Occipital lobe (tissue), 3 donors: ENCODE measurements at places on chromosomes 7 and 10.

DNA sequence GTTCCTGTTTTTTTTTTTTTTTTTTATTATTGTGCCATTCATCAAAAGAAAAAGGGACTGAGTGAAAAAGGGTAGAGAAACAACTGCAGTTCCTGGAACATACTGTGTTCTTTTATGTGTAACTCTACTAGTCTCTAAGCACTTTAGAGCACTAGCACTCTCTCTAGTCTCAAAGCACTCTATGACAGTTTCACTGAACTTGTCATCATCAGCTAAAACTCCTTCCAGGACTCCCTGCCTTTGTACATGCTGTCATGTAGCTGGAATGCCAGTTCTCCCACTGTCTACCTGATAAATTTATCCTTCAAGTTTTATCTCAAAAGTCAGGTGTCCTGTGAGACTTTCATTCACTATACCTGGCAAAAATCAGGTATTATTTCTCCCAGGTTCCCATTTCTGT, 146.1 kb downstream of the RNF133 start:
- DNase-seq: no peak

DNA sequence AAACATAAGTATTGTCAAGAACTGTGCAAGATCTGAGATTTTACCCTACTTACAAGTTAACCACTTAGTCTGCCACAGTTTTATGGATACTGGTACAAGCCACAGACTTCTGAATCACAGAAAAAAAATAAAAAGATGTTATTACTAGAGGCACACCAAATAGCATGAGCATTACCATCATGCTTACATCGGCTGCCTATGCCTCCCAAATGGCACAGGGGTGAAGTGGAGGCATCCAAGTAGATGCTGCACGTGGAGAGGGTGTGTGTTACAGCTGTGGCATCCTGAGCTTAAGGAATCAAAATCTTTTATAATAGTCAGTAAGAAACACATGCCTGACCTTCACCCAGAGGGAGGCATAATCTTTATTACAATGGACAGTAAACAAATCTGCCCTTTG, 207.8 kb downstream of the TFEC start:
- no peak for DNase-seq

DNA sequence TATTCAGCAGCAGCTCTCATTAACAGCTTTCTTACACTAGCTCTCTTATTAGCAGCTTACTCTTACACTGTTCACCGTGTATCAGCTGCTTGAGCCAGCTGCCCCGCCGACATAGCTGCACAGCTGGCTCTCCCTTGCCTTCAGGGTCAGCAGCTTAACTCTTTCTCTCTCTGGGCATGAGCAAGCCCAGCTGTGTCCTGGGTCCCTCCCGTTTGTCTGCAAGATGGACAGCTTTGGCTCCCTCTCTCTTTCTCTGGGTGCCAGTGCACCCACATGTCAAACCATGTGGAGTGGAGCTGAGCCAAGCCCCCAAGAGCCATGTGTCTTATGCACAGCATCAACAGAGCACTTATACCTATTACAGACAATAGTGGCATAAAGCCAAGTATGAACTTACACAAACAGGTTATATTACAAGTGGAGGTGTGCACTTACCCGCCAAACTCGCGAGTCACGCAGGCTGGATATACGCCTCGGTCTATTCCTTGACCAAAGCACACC, 35.7 kb upstream of the MTPAP start:
- no peak for DNase-seq

DNA sequence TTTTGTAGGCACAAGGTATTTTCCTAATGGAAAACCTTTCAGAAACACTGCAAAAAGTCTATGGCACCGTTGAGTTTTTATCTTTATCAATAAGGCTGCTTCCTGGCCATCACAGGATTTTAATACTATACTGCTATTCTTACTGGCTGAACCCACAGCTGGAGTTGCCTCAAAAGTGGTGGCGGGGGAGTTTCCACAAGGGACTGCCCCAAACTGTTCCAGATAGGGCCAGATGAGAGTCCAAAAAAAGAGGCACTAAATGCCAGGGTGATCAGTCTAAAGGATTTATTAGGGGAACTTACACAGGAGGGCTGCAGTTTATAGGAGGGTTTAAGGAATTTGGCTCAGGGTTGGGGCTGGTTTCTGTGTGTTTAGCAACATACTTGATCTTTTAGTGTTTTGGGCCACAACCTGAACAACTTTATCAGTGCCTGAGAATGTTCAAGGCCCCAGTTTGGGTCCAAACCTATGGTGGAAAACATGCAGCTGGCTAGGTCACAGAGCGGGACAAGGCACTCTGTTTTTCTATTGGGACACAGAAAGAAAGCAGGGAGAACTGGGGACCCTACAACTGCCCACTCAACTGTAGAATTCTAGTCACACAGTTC, 41.4 kb downstream of the STAM start:
- no peak for DNase-seq

GRCh38 chr10:61961278-61961677, 59.8 kb downstream of the ARID5B start:
- DNase-seq: no peak

- DNase-seq: no peak
Observed at GRCh38 chr10:72245949-72246525, 27.7 kb upstream of the DDIT4 start.

DNA sequence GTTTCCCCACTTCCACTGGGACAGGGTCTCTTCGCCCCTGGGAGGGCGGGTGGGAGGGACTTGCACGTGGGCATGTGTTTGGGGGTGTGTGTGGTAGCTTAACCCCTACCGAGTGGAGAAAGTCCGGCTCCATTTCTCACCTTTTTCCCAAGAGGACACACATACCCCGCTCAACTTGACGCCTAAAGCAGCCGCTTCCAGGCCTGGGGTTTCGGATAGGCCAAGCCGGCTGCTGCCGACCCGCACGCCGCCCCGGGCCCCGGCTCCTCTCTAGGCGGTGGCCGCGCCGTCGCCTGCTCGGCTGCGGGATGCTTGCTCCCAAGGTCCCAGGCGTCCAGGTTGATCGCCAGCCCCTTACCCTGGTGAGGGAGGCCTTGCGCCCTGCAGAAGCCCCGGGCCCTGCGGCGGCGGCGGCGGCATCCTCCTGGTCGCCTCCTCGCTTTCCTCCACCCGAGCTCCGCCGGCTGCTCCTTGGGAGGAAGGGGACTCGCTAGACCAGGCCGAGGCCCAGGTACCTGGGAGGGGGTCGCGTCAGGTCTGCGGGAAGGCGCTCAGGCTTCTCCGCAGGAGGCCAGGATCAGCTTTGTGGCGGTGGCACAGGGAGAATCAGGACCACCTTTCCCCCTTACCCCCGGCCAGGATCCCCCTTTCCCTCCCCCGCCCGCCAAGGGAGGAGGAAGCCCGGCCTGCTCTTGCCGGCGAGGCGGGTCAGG, 3.2 kb upstream of the GATA3 start:
- DNase-seq: no peak

DNA sequence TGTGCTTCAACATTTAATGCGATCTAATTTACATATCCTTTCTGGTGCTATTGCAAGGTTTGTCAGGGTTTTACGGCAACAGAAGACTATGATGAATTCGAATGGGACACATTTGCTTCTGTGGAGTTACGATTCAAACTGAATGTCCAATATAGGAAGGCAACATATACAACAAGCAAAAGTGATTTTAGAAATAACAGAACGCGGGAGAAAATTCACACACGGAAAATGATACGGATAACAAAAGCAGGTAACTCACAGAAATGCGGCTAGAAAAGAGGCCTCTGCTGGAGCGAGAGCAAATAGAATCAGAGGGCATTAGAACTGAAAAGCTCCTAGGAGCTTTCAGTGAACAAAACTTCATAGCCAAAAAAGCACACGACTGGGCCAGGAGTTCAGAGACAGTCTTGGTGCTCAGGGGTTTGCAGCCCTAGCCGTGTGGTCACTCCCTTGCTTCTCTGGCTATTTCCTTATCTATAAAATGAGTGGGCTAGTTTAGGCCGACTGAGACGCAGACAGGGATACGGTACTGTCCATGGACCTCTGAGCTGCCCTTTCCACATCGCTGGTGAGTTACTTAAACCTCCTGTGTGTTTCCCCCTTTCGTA, 557 bp upstream of the TAX1BP1 start:
- DNase-seq: no peak

- no peak for DNase-seq
Observed at GRCh38 chr7:23691320-23691719, 11.3 kb downstream of the FAM221A start.

- no peak for DNase-seq
Observed at GRCh38 chr7:8618441-8619070, 185.1 kb downstream of the NXPH1 start.
